ENCODE measurements at places on chromosomes 11 and 22.
A peak's percentile ranks its signal among the peaks of the same experiment; 100 is the strongest.

GRCh38 chr11:62665599-62666258, 617 bp downstream of the CSKMT start:
- peak; percentile 44 for DNase-seq

- no peak for DNase-seq
These were observed 13.6 kb downstream of the GATD1 start for GRCh38 chr11:763549-764321.

GRCh38 chr11:131305005-131305404, 65.4 kb upstream of the NTM start:
- no peak for DNase-seq

DNA sequence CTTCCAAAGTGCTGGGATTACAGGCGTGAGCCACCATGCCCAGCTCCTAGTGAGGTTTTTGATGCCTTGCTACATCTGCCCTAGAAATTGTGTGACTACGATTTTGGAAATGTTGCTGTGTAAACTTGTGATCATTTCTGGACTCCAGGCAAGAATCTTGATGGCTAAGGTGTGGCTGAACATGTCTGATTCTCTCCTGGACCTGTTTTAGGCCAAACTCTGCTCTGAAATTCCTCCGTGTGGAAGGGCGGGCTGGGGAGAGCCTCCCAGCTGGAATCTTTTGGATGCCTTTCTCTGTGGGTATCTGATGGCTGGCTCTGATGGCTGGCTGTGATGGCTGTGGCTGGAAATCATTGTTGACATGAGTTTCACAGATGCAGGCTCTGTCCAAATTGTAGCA, 8.2 kb downstream of the PNPLA3 start:
- no peak for DNase-seq

GRCh38 chr11:115420505-115420904, 83.7 kb downstream of the CADM1 start:
- DNase-seq = no peak

GRCh38 chr11:26830757-26831156, 108.9 kb upstream of the SLC5A12 start:
- no peak for DNase-seq
